ENCODE measurements at places on chromosomes 3 and 15.

GRCh38 chr3:149306751-149307434, 26.5 kb downstream of the TM4SF18 start:
- DNase-seq = no peak

DNA sequence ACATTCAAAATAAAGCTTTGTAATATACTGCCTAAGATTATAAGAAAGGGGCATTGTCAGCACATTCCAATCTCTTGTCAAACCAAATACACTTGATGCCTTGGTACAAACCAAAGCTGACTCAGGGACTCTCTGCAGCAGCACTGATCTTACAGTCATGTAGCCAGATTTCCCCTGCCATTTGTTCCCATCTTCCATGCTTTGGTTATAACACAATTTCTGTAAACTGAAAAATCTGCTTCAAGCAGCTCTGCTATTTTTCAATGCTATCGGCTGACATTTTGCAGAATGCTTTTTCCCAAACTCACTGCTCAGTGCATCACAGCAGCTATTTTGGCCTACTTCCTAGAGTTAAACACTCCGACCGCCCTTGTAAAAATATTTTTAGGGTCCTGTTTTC, 18.2 kb downstream of the PLOD2 start:
- no peak for DNase-seq

DNA sequence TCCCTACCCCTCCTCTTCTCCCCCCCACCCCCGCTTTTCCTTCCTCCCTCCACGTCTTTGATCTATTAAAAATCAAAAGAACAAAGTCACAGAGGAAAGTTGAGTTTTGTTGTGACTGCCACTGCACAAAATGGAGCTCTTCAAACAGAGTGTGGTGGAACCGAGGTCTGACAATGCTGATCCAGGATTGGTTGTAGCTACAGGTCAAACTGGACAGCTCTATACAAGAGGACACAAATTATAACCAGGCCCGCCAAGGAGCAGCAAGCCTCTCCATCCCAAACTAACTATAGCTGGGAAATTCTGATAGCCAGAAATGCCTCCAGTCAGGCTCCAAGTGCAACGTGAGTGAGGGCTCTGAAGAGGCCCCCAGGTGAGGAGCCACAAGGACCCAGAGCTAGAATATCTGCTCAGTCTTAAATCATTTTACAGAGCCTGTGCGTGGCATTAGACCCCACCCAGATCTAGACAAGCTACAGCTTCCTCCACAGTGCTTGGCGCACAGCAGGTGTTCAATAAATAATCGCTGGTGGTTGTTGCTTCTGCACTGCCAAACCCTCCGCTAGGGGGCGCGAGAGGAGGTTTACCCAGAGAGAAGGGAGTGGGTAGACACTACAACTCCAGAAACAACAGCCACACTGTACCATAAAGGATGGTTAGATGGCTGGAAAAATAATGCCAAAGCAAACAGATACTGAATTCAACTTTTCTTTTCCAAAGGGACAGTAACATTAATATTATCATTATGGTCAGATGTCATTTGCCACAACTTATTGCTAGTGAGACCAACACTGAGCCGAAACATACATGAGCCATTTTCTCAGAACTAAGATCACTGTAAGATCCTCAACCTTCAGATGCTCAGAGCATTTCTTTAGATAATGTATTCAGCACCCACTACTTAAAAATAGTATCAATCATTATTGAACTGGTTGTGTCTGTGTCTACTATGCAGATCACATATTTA, 44.6 kb downstream of the ZIC4 start:
- DNase-seq = no peak

GRCh38 chr15:74769463-74770025, 12.3 kb upstream of the CSK start:
- DNase-seq = no peak
